Daoy (cell line): ENCODE measurements at places on chromosomes 7 and 10.
A peak's percentile ranks its signal among the peaks of the same experiment; 100 is the strongest.

DNA sequence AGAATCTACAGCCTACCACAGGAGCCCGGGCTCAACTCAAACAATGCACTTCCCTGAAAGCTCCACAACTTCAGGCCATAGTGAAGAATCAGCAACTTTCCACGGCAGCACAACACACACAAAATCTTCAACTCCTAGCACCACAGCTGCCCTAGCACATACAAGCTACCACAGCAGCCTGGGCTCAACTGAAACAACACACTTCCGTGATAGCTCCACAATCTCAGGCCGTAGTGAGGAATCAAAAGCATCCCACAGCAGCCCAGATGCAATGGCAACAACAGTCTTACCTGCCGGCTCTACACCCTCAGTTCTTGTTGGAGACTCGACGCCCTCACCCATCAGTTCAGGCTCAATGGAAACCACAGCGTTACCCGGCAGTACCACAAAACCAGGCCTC lies 22.3 kb downstream of the MUC12 start:
- DNase-seq = no peak

DNA sequence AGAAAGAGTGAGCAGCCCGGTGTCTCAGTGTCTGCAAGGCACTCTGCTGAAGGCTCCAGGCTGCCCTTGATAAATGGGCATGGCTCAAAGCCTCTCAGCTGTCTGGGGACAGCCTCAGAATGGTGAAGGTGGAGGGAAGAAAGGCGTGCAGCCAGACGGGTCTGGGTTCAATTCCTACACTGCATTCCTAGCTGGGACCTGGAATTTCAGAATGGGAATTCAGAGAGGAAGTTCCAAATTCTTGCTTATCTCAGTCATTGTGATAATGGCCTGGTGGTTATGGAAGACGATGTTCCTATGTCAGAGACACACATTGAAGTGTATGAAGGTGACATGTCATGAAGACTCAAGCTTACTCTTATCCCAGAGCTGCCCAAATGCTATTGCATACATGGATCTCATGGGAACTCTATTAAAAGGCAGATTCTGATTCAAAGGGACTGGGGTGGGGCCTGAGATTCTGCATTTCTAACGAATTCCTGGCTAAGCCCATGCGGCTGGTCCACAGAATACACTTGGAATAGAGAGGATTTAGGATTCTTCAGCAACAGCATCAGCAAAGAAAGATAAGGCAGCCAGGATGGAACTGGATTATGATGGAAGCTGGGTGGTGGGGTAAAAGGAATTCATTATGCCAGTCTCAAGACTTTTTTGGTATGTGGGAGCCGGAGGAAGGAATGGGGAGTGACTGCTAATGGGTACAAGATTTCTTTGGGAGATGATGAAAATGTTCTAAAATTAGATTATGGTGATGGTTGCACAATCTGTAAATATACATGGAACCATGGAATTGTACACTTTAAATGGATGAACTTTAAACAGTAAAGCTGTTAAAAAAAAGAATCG lies 82.6 kb upstream of the ZMIZ1 start:
- no peak for DNase-seq

GRCh38 chr10:113129117-113129516 lies 179.1 kb downstream of the TCF7L2 start:
- no peak for DNase-seq

DNA sequence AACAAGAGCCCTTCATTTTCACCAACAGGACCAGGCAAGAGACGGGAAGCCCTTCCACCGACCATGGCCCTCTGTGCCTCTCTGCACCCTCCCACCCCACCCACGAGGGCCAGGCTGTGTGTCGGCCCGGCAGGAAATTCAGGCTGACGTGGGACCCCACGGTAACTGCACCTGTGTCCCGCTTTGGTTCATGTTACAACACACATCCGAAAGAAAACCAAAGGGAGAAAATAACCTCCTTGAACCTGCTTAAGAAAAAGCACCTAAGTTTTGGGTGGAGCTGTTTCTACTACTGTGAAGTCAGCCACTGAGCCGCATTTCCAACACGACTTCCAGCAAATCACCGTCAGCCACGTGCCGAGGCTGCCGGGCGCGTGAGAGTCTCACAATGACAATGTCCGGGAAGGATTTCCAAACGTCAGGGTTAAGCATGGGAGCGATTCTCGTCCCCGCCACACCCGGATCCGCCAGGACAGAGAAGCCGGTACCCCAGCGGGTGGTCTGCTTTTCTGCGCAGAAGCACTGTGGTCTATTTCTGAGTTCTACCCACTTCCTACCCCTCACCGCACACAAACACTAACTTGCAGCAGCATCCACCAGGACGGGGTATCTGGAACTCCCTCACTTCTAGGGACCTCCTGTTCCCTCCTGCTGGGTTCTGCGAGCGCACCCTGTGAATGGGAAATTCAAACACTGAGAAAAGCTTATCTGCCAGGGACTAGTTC lies 36.6 kb downstream of the AMZ1 start:
- DNase-seq = no peak

- no peak for DNase-seq
These were observed 550 bp upstream of the ANK3 start for GRCh38 chr10:60390224-60390626.

DNA sequence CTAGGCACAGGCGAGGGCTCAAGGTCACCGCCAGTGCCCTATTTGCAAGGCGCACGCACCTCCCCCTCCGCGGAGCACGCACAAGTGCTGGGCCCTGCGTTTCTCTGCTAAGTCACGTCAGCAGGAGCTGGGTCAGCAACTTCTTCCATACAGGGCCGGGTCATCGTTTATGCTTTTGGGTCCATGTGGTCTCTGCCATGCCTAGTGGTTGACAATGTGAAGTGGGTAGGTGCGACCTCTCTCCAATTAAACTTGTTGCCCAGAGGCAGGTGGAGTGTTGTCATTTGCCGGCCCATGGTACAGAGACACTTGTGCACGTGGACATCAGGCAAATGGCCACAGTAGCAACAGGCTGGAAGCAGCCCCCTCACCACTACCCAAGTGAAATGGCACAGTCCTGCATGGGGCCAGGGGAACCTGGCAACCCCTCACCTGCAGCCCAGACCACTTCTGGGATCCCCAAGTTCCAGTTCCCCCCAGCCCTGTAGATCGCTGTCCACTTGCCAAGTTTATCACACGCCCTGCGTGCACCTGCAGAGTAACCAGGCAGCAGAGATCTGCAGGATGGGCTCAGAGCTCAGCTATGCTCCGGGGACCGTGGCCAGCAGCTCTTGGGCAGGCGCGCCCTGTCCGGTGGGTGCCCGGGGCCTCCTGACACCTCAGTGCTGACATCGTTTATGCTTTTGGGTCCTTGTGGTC lies 86.1 kb upstream of the PPP2R2D start:
- no peak for DNase-seq

GRCh38 chr7:33762911-33763306 lies 142.4 kb upstream of the BMPER start:
- DNase-seq = no peak

GRCh38 chr7:137909042-137909441 lies 62.3 kb upstream of the DGKI start:
- DNase-seq = no peak

DNA sequence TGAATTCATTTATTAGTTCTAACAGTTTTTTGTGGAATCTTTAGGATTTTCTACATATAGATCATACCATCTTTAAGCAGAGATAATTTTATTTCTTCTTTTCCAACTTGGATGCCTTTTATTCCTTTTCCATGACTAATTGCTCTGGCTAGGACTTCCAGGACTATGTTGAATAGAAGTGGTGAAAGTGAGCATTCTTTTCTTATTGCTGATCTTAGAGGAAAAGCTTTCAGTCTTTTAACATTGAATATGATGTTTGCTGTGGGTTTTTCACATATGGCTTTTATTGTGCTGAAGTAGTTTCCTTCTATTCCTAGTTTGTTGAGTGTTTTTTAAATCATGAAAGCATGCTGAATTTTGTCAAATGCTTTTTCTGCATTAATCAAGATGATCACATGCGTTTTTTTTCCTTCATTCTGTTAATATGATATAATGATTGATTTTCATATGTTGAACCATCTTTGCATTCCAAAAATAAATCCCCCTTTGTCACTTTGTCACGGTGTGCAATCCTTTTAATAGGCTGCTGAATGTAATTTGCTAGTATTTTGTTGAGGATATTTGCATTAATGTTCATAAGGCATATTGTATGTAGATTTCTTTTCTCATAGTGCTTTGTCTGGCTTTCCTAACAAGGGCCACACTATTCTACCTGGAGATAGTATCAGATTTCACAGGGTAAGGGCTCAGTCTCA lies 92.9 kb downstream of the ZNF467 start:
- DNase-seq = no peak

- DNase-seq = no peak
These were observed 1177.4 kb upstream of the PHF14 start for GRCh38 chr7:9796241-9796640.

- DNase-seq = peak; percentile 79
These were observed 158.6 kb downstream of the CREB5 start for GRCh38 chr7:28570970-28571288.

DNA sequence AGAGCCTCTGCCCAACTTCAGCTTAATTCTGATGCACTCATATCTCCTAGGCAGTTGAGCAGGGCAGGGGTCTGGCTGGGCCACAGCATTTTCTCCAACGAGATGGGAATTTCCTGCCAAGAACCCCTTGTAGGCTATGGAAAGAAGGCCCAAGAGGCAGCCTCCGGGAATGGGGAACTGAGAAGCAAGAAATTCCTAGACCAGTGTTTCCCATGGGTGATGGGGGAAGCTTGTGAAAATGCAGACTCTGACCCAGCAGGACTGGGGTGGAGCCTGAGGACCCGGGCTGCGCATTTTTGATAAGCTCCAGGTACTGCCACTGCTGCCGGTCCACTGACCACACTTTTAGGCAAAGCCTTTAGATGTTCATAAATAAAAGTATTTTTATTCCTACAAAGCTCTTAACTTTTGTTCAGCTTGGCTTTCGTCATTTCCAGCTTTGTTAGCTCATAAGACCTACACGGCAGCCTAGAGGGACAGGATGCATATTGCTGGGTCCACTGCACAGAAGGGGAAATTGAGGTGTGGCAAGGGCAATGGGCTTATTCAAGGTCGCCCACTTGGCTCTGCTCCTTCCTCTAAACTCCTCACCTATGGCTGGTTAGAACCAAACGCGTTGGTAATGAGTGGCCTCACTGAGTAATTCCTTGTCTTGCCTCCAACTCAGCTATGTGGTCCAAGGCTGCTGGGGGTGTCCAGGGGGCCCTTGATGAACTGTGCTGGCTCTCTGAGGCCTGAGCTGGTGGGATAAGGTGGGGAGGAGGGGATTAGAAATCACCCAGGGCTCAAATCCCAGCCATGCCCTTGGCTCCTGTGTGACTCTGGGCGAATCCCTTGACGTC lies 29.5 kb downstream of the ZCCHC24 start:
- no peak for DNase-seq

DNA sequence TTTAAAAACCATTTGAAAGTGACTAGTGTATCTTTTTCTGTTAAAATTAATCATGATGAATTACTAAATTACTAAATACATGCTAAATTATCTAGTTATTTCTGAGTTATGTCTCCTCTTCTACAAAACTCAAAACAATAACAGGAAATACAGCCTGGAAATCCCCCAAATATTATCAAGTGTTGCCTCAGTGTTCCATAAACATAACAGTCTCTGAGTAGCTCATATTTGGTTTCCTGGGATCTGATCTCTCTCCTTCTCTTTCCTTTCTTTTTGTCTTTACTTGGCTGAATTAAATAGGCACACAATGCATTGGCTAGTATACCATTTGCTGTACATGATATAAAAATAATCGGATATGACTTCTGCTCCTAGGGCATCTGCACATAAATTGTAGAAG lies 277.6 kb upstream of the IGFBP3 start:
- no peak for DNase-seq

DNA sequence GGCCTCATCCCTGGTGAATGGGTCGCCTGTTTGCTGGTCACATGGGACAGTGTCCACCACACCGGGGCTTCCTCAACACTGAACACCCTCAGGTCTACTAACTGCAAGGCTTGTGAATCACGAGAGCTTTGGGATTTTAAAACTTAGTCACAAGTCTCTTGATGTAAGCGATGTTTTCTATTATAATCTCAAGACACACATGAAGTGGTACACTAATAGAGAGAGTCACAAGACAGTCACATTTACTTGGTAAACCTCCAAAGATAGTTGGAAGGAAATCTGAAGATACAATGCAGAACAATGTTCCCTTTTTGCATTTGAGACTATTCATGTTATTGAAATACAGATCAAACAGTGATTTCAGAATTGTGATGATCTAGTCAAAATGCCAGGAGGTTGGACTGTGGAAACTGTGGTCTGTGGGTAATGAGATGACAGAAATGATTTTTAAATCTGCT lies 233.1 kb upstream of the KLF6 start:
- DNase-seq = no peak

DNA sequence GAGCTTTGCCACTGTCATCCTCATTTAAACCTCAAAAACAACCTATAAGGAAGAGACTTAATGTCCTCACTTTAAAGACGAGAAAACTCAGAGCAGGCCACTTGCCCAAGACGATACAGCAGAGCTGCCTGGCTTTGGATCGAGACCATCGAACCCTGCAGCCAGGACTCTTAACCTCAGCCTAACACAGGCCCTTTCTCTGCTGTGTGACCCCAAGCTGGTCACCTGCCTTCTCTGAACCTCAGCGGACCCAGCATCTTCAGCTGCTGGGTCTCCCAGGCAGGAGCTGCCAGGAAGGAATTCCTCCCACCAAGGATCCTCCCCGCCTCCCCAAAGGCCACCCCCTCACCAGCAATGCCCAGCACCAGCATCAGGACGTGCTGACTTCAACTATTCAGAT lies 32.7 kb downstream of the TNRC18 start:
- DNase-seq = no peak

GRCh38 chr7:157139111-157139809 lies 534 bp downstream of the UBE3C start:
- DNase-seq = peak; percentile 76

GRCh38 chr10:61465901-61466632 lies 12.9 kb upstream of the TMEM26 start:
- no peak for DNase-seq

- DNase-seq = no peak
These were observed 124.0 kb upstream of the GPR22 start for GRCh38 chr7:107345898-107346297.

GRCh38 chr7:130369831-130370550 lies 10.3 kb upstream of the CPA1 start:
- peak; percentile 58 for DNase-seq

- no peak for DNase-seq
These were observed 225.6 kb upstream of the MGMT start for GRCh38 chr10:129241461-129241860.

- DNase-seq = no peak
These were observed 57.8 kb downstream of the ZRANB1 start for GRCh38 chr10:124999433-125000365.

DNA sequence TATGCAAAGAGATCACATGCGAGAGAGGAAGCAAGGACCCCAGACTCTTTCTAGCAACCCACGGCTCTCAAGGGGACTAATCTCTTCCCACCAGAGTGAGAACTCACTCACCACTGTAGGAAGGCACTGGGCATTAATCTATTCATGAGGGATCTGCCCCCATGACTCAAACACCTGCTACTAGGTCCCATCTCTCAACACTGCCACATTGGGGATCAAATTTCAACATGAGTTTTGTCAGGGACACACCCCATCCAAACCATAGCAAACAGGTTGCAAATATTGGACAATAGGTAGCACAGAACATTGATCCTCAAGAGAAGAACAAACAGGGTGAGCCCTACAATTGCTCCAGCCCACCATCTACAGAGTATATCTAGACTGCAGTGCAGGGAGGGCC lies 740.6 kb downstream of the LRMDA start:
- DNase-seq = no peak
